ENCODE measurements at places on chromosomes 4 and X.

- DNase-seq: no peak
Observed at GRCh38 chr4:76610751-76611547, 175.9 kb downstream of the SHROOM3 start.

DNA sequence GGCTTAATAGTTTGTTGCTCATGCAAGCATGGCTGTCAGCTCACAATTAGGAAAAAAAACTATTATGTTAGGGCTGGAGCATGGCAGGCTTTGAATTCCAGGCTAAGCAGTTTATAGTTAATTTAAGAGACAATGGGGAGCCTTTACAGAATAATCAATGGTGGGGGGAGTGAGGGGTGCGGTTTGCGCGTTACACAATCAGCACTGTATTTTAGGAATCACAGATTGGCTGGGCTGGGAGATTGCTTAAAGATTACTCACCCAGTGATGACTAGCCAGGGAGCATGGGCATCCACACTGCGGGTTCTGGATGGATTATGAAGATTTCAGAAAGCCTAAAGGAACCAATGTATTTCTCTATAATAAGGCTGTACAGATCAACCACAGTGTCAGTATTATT lies 186.6 kb downstream of the SOX3 start:
- no peak for DNase-seq

DNA sequence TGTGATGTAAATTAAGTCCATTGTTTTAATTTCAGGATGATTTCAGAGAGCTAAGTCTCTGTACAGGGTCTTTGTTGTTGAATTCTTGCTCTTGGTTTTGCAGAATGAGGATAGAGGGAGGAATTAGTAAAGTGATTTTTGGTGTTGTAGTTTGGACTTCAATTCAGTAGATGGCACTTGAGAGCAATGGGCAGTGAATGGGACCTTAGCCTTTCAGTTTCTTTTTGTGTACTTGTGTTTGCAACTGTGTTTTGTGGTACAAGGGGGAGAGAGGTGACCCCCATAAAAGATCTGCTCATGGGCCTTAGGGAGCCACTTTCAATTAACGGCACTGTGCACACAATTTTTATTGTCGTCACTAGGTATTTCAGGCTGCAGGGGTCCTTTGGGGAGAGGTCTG lies 340.0 kb downstream of the DCAF12L2 start:
- DNase-seq: no peak

GRCh38 chr4:153433754-153434105 lies 32.4 kb upstream of the TMEM131L start:
- DNase-seq: no peak

Data from NCI-H774 (cell line).